ENCODE measurements at places on chromosomes 3 and 15. TPM values are rescaled to one million over a fixed set of nuclear protein-coding genes. Genes with fewer than 3 reads are reported as not detected.

DNA sequence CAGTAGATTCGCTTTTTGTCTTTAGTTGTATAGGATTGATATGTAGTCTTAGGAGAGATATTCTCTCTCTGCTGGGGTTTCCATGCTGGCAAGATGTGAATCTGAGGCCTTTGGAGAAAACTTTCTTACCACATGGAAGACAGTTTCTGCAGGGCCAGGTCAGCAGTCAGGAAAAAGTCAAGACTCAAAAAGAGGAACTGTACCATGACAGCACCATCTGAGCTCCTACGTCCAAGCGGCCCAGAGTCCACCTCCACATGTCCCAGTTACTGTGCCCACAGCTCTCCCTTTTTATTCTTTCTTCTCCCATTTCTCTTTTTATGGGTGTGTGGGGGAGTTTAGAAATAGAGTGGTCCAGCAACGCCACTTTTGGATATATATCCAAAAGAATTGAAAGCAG lies 172.0 kb downstream of the MTHFS start:
- DNase-seq, result no peak

GRCh38 chr3:117932441-117932840 lies 1102.2 kb downstream of the IGSF11 start:
- DNase-seq, result no peak

The STRIT1 gene
- 0.42 TPM for total RNA-seq

The FRMD5 gene
- total RNA-seq, result 55.7 TPM

GRCh38 chr3:71087143-71088018 lies 496.1 kb downstream of the FOXP1 start:
- no peak for DNase-seq

- no peak for DNase-seq
Observed at GRCh38 chr3:192277477-192277876, 449.9 kb downstream of the FGF12 start.

All from heart left ventricle (tissue), 16 donors.